ENCODE measurements at places on chromosomes 2 and 18.

GRCh38 chr18:23225503-23225902 lies 90.2 kb downstream of the CABLES1 start:
- DNase-seq: no peak

- no peak for DNase-seq
Observed at GRCh38 chr2:3341336-3341735, 36.3 kb downstream of the EIPR1 start.

- DNase-seq: no peak
Observed at GRCh38 chr2:98601532-98602132, 6.7 kb downstream of the COA5 start.

- DNase-seq: no peak
Observed at GRCh38 chr2:190467575-190468083, 59.5 kb downstream of the MFSD6 start.

DNA sequence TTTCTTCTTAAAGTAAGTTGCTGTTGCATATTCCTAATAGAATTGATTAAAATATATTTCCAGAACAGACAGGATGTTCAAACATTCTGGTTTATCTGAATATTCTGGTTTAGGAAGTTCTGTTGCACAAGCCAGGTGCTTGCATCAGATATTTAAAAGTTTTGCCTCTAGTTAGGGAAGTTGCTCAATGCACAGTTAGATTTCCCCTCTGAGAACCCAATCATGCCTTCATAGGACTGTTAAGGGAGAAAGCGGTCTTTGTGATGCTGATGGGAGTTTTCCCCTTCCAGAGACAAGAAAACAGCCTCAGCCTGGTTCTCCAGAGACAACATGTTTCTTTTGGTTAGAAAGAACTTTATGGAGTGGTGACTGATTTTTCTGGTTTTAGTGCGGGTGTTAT lies 65.6 kb upstream of the REV1 start:
- DNase-seq: no peak

- no peak for DNase-seq
Observed at GRCh38 chr2:79909521-79909920, 395.0 kb downstream of the LRRTM1 start.

DNA sequence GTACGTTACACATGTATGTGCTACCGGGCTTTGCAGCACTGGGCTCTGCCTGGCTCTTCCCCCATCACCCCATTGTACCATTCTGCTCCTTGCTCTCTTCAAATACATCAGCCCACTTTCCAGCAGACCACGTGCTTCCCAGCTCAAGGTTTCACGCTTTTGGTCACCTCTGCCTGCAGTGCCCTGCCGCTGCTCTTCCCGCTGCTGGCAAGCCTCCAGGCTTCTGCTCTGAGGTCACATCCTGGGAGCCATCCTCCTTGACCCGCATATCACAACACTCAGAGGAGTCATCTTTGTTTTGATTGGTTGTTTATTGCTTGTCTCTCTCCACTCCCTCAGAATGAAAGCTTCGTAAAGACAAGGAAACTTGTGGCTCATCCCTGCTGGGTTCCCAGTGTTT lies 34.1 kb downstream of the KIF5C start:
- no peak for DNase-seq

DNA sequence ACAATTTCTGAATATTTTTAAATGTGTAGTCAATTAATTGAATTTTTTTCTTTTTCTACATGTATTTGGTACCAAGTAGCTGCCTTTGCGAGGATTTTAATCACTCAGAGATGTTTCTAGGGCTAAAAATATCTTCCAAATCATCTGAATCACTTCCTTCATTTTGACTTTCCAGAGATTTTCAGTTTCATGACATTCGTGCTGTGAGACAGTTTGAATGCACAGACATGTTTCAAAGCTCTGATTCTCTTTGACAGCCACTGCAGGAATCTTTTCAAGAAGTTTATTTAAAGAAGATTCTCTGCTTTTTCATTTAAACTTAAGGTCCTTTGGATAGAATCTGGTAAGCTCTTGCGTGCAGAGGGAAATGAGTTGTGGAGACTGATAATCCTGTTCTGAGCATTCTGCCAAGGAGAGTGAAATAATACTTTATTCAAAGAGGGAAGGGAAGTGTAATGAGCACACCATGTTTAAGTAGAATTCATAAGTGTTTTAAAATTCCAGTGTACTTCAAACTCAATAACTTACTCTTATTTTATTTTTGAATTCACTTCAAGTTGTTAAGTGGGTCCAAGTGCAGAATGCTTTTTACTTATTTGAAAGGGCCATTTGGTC lies 9.7 kb downstream of the CYBRD1 start:
- DNase-seq: no peak

GRCh38 chr2:232549655-232550353 lies 553 bp downstream of the TIGD1 start:
- DNase-seq: no peak

- DNase-seq: no peak
Observed at GRCh38 chr2:2912293-2912692, 465.3 kb downstream of the EIPR1 start.
